NCI-H82 (cell line): ENCODE measurements at places on chromosomes 6 and 20.

GRCh38 chr6:170297576-170298330 lies 6.9 kb upstream of the DLL1 start:
- DNase-seq = no peak

GRCh38 chr6:120938876-120939472 lies 395.3 kb downstream of the TBC1D32 start:
- no peak for DNase-seq

DNA sequence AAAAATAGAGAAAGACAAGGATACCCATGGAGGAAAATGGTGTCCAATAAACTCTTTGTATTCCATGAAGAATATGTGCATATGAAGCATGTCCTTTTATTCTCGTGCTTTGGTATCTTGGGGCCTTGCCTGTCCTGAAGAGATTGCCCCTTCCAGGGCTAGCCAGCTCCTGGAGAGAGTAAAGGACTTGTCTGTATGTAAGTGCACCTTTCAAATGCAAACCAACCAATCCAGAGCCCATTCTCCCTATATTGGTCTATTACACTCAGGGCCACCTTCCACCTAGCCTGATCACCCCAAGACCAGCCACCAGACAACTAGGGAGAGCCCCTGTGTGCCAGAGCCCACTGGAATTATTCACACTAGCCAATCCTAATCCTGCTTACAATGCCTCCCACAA lies 221.6 kb downstream of the CD83 start:
- DNase-seq = no peak

GRCh38 chr6:78746457-78746856 lies 120.9 kb upstream of the IRAK1BP1 start:
- DNase-seq = no peak

- peak; percentile 75 for DNase-seq
These were observed 700 bp upstream of the LAMA5 start for GRCh38 chr20:62367633-62368391.

GRCh38 chr6:162596676-162597075 lies 130.9 kb downstream of the PRKN start:
- no peak for DNase-seq

DNA sequence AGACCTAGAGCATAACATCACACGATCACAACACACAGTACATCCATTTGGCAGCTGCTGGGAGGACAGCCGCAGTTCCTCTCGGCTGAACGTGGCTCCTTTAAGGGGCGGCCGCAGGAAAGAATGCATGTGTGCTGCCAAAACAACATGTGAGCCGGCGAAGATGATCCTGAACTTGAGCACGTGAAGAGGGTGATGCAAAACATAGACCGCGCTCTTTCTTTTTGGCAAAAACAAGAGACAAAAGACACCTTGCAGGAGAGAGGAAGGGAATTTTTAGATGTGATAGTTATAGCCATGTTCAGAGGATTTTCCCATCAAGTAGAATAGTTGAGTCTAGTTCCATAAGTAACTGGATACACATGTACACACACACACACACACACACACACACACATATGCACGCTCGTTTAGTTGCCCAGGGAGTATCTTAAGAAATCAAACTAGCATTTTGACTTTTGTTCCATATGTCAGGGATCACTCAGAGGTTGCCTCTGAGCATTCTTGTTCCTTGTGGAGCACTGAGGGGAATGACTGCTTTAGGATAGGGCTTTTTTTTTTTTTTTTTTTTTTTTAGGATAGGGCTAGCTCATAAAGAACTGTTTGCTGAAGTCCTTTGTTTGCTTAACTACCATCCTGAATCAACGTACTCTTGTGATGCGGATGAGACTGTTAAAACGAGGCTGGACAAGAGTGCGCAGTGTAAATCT lies 21.7 kb upstream of the RANBP9 start:
- DNase-seq = no peak

GRCh38 chr20:11271319-11271718 lies 597.5 kb upstream of the JAG1 start:
- DNase-seq = peak; percentile 78

- no peak for DNase-seq
These were observed 9.7 kb upstream of the CBLN4 start for GRCh38 chr20:56014998-56015397.

- DNase-seq = no peak
These were observed 313.6 kb upstream of the OPRM1 start for GRCh38 chr6:153725456-153725855.

DNA sequence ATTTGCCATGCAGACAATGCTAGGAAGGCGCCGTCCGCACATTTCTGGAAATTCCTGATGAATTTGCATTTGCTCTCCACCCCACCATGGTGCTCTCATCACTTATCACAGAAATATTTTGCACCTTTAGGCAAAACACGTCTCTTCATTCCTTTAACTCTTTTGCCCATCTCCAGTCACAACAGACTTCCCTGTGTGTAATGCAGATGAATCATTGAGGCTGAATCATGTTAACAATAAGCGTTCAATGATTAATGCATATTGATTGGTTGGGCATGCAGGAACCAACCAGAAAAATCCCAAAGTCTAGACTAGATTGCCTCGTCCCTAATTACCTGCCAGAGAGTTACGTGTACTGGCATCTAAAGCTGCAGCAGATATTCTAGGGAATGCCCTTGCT lies 80.0 kb upstream of the ATXN1 start:
- DNase-seq = no peak

- DNase-seq = no peak
These were observed 232.1 kb downstream of the HAO1 start for GRCh38 chr20:7708112-7708511.

DNA sequence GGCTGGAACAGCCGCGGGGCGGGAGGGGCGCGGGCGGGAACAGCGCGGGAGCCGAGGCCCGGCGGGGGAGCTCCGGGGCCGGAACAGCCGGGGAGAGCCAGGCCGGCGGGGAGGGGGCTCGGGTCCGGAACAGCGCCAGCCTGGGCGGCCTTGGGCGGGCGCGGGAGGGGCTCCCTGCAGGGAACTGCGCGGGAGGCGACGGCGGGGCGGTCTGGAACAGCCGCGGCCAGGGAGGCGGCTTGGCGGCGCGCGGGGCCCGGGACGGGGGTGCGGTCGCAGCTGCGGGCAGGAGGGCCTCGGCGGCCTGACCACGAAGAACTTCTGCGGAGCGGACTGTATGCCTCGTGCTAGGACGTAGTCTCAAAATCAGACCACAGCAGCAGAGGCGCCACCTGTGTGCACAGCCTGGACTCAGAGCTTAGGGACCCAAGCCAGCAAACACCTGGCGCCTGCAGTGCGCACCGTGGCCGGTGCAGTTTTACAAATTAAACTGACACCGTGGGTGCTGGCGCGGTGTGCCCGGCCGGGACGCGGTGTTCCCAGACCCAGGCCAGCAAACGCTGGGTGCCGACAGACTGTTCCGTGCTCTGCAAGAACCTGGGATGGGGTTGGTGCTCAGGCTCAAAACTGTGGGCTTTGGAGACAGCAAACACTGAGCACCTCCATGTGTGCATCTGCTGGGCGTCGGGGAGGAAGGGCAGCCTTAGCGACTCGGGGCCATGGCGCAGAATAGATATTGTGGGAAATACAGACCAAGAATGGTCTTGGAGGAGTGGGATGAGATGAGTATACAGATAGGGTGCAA lies 572 bp downstream of the ZNF341 start:
- DNase-seq = peak; percentile 97

- DNase-seq = no peak
These were observed 92.2 kb upstream of the RSPO3 start for GRCh38 chr6:127026247-127026646.

- DNase-seq = peak; percentile 47
These were observed 96.9 kb downstream of the JPH2 start for GRCh38 chr20:44089987-44090674.

- no peak for DNase-seq
These were observed 12.5 kb upstream of the EBF4 start for GRCh38 chr20:2680046-2680445.

- no peak for DNase-seq
These were observed 25.0 kb downstream of the TTBK1 start for GRCh38 chr6:43268355-43268700.

DNA sequence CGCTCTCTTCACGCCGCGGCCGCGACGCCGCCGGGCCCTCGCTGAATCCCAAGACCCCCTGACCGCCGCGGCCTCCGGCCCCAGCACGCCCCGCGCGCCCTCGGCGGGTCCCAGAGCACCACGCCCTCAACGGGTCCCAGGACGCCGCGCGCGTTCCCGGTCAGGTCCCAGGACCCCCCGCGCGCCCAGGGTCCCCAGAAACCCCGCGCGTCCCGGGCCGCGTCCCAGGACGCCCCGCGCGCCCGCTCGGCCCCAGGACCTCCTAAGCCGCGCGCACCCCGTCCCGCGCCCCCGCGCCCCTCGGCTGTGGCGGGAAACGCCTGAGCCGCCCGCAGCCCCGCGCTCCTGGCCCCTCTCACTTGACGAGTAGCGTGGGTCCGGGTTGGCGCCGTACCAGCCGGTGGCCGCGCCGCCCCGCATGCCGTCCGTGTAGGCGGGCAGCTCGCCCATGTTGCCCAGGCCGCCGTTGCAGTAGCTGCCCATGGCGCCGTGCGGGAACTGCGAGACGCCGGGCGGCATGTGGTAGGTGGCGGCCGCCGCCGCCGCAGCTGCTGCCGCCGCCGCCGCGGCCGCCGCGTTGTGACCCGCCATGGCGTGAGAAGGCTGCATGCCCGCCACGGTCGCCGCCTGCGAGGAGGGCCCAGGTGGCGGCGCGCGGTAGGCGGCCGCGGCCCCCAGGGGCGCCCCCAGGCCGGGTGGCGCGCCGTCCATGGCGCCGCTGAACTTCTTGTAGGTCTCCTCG lies 556 bp downstream of the NKX2-4 start:
- peak; percentile 50 for DNase-seq

DNA sequence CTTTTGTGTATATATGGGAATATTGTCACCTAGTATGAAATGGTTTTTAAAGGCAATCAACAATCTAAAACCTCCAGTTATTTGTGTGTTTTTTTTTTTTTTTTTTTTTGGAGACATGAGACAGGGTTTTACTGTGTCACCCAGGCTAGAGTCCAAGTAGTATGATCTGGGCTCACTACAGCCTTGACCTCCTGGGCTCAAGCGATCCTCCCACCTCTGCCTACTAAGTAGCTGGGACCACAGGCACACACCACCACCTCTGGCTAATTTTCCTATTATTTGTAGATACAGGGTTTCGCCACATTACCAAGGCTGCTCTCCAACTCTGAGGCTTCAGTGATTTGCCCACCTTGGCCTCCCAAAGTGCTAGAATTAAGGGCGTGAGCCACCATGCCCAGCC lies 349.9 kb downstream of the UTRN start:
- no peak for DNase-seq

DNA sequence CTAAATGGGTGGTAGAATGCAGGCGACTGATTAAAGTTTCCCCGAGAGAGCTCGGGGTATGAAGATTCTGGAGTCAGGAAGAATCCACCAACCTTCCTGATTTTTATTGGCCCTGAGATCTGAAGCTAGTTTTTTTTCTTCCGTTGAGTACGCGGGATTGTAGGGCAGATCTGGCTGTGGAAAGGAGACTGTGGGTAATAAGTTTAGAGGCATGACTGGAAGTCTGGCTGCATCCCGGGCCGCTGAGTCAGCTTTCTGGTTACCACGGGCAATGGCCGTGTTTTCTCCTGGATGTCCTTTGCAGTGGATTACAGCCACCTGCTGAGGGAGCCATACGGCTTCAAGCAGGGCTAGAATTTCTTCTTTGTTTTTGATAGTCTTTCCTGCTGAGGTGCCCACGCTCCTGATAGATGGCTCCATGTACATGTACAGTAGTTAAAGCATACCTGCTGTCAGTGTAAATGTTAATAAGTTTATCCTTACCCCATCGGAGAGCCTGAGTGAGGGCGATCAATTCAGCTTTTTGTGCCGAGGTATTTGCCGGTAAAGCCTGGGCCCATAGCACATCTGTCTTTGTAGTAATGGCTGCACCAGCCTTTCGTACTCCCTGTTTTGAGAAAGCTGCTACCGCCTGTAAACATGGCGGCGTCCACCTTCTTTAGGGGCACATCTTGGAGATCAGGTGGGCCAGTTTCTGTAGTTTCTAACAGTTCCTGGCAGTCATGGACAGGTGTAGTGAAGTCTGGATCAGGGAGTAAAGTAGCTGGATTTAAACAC lies 154.0 kb downstream of the TRIM27 start:
- no peak for DNase-seq

GRCh38 chr6:150775415-150776203 lies 89.9 kb upstream of the MTHFD1L start:
- no peak for DNase-seq

DNA sequence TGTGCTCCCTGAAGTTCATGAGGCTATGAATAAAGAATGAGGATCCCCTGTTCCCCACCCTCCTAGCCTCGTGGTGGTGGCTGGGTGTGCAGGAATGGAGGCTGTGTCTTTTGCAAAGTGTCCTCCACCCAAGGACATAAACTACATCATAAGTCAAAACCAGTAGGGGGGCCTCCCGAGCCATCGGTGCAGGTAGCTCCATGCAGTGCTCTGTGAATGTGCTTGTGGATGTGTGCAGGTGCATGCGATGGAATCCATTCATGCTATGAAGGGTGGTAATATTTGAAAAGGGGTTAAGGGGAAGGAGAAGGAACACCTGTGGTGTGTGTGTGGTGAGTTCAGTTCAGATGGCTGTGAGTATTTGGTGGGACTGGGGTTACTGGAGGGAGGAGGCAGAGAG lies 197.3 kb downstream of the NRN1 start:
- no peak for DNase-seq

GRCh38 chr20:57904314-57905105 lies 194.7 kb upstream of the PMEPA1 start:
- DNase-seq = no peak
